ENCODE measurements at places on chromosomes 6 and 20. TPM values are rescaled to one million over a fixed set of nuclear protein-coding genes. Genes with fewer than 3 reads are reported as not detected.
A peak's percentile ranks its signal among the peaks of the same experiment; 100 is the strongest.

DNA sequence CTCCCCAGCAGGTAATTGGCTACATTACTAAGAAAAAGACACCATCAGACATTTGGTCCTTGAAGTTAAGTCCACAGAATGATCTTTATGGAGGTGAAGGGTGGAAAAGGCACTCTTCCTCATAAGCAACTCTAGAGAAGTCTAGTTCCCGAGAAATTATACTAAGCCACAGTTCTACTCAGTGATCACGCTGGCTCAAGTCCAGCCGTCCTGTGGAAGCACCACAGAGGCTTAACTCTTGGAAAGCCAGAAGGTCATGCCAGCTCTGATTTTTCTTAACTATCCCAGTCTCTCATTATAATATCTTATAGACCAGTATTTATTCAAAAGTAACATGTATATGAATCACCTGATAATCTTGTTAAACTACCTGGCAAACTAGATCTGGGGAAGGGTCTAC, 258.5 kb downstream of the EYA4 start:
- no peaks in the 10 kb centered on the region for H3K4me1 ChIP-seq
- H3K4me3 ChIP-seq: no peak overlapping the region
- DNase-seq: no peak
- H3K27me3 ChIP-seq: no peaks in the 10 kb centered on the region
- H3K36me3 ChIP-seq: no peaks in the 10 kb centered on the region

Gene CLVS2
- total RNA-seq: not detected

GRCh38 chr6:3442431-3443220, 14.2 kb downstream of the SLC22A23 start:
- H3K27ac ChIP-seq: no peak overlapping the region
- no peak for DNase-seq
- H3K4me1 ChIP-seq: peaks cover 82% of the 10 kb centered on the region
- no peak overlapping the region for H3K4me3 ChIP-seq
- no peaks in the 10 kb centered on the region for H3K27me3 ChIP-seq
- H3K36me3 ChIP-seq: peaks cover 35% of the 10 kb centered on the region

DNA sequence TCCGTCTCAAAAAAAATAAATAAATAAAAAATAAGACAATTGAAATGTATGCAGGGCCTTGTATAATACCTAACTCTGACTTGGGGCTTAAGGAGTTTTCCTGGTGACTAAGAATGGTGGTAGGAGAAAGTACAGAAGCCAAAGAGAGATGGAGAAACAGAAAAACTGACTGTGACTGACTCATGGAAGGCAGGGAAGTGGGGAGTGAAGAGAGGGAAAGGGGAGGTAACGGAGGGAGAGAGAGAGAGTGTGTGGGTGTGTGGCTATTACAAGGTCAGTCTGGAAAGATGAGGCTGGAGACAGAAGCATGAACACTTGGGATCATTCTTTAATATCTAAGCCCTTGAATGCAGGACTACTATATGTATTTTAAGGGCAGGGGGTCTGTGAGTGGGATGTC, 38.5 kb downstream of the SNRNP48 start:
- H3K4me3 ChIP-seq: no peak overlapping the region
- no peaks in the 10 kb centered on the region for H3K36me3 ChIP-seq
- no peak for DNase-seq
- H3K4me1 ChIP-seq: no peaks in the 10 kb centered on the region
- no peak overlapping the region for H3K27ac ChIP-seq
- H3K27me3 ChIP-seq: no peaks in the 10 kb centered on the region

Gene KCNG1
- not detected for total RNA-seq

Gene HLA-DPA1
- total RNA-seq: not detected

GRCh38 chr20:45611054-45611453, 18.5 kb upstream of the WFDC10A start:
- no peaks in the 10 kb centered on the region for H3K4me1 ChIP-seq
- H3K27ac ChIP-seq: no peak overlapping the region
- H3K27me3 ChIP-seq: no peaks in the 10 kb centered on the region
- no peaks in the 10 kb centered on the region for H3K36me3 ChIP-seq

DNA sequence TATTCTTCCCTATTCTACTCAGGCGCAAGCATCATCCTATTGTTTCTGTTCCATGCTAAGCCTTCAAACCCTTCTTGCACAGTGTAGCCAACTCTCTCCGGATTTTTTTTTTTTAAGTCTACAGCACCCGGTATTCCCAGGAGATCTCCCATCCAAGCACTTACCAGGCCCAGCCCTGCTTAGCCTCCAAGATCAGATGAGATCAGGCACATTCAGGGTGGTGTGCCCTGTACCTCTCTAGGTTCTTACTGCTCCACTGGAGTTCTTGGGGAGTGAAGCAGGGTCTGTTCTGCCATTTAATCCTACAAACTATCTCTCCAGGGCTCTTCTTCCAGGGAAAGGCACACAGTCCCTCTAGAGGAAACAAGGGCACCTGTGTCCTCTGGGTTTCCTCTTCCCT, 14.9 kb upstream of the NUP153 start:
- no peak overlapping the region for H3K27ac ChIP-seq
- no peaks in the 10 kb centered on the region for H3K27me3 ChIP-seq
- DNase-seq: no peak

DNA sequence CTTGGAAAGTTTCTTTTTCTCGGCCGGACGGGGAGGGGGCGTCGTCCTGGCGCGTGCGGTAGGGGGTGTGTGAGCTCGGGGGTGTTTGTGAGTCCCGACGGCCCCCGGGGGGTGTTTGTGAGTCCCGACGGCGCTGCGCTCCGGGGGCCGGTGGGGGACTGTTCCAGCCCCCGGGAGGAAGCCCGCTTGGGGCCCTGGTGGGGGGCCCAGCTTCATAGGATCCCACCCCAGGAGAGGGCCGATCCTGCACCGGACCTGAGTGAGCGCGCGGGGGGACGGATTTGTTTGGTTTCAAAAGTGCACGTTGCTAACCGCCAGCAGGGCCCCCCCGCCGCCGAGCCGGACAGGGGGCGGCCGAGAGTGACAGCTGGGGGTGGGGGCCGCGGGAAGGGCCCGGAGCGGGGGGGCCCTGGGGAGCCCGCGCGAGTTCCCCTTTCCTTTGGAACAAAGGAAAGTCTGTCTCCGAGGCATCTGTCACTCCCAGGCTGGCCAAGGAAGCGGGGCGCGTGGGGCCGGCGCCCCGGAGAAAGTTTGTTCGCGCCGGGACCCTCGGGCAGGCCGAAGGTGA, 485 bp downstream of the TGIF2 start:
- peaks cover 6% of the 10 kb centered on the region for H3K36me3 ChIP-seq
- no peaks in the 10 kb centered on the region for H3K27me3 ChIP-seq
- H3K4me1 ChIP-seq: peaks cover 45% of the 10 kb centered on the region

DNA sequence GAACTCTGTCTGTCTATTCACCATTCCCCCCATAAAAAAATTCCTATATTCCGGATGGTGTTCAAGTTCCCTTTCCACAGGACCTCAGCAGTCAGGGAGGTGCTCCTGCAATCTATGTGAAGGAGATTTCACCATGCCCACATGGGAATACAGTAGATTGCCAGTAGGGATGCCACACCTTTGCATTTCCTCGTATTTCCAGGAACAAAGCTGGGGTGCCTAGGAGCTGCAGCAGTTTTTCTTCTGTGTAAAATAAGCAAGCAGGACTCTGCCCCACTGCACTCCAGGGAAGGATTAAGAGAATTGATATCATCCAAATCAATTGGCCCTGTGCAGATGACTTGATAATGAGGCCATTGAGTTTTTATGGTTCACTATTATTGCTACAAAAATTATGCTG, 7.4 kb upstream of the KIF16B start:
- H3K36me3 ChIP-seq: no peaks in the 10 kb centered on the region
- no peak overlapping the region for H3K4me3 ChIP-seq
- H3K27me3 ChIP-seq: no peaks in the 10 kb centered on the region
- no peak for DNase-seq
- peaks cover 16% of the 10 kb centered on the region for H3K4me1 ChIP-seq

GRCh38 chr6:37432916-37433656, at the start of gene CMTR1:
Gene CMTR1 (plus strand): TSS chr6:37433221. CDS start chr6:37435630, 2,409 bp downstream.
- peaks cover 22% of the 10 kb centered on the region for H3K36me3 ChIP-seq
- H3K4me3 ChIP-seq: peak within 1 kb of the TSS; percentile 90
- H3K27ac ChIP-seq: peak within 1 kb of the TSS; percentile 67
- no peaks in the 10 kb centered on the region for H3K27me3 ChIP-seq

DNA sequence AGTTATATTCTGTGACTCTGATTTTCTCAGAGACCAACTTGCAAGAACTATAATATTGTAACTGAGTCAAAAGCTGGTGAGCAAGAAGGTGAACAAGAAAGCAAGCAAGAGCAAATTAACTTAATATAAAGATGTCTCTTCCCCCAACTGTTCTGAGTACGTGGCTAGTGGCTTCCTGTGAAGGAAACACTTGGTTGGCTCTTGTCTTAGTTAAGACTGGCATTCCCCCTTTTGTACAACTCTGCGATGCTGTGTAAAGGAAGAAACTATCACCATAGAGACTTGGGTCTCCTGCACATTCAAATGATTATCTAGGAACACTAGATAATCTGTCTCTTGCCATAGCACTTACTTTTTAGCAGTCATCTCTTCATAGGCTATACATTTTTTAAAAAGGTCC, 47.3 kb upstream of the TNFAIP3 start:
- H3K27ac ChIP-seq: no peak overlapping the region
- no peak for DNase-seq
- no peak overlapping the region for H3K4me3 ChIP-seq
- H3K27me3 ChIP-seq: no peaks in the 10 kb centered on the region
- no peaks in the 10 kb centered on the region for H3K36me3 ChIP-seq

- peak overlapping the region; percentile 92 for H3K4me3 ChIP-seq
- H3K27me3 ChIP-seq: peaks cover 3% of the 10 kb centered on the region
- peaks cover 44% of the 10 kb centered on the region for H3K4me1 ChIP-seq
- H3K36me3 ChIP-seq: no peaks in the 10 kb centered on the region
- DNase-seq: peak; percentile 79
Measured at GRCh38 chr20:34824452-34824805, 1.0 kb downstream of the NCOA6 start.

- peaks cover 5% of the 10 kb centered on the region for H3K36me3 ChIP-seq
- no peaks in the 10 kb centered on the region for H3K4me1 ChIP-seq
- DNase-seq: no peak
- H3K27me3 ChIP-seq: no peaks in the 10 kb centered on the region
- H3K4me3 ChIP-seq: no peak overlapping the region
- H3K27ac ChIP-seq: no peak overlapping the region
Measured at GRCh38 chr6:56593801-56594318, 48.8 kb downstream of the DST start.

GRCh38 chr6:21604081-21604480, 10.5 kb downstream of the SOX4 start:
- no peak overlapping the region for H3K4me3 ChIP-seq
- H3K4me1 ChIP-seq: peaks cover 11% of the 10 kb centered on the region
- H3K27ac ChIP-seq: no peak overlapping the region
- no peaks in the 10 kb centered on the region for H3K36me3 ChIP-seq
- no peak for DNase-seq
- H3K27me3 ChIP-seq: no peaks in the 10 kb centered on the region

Gene CLPSL2
- total RNA-seq: not detected

DNA sequence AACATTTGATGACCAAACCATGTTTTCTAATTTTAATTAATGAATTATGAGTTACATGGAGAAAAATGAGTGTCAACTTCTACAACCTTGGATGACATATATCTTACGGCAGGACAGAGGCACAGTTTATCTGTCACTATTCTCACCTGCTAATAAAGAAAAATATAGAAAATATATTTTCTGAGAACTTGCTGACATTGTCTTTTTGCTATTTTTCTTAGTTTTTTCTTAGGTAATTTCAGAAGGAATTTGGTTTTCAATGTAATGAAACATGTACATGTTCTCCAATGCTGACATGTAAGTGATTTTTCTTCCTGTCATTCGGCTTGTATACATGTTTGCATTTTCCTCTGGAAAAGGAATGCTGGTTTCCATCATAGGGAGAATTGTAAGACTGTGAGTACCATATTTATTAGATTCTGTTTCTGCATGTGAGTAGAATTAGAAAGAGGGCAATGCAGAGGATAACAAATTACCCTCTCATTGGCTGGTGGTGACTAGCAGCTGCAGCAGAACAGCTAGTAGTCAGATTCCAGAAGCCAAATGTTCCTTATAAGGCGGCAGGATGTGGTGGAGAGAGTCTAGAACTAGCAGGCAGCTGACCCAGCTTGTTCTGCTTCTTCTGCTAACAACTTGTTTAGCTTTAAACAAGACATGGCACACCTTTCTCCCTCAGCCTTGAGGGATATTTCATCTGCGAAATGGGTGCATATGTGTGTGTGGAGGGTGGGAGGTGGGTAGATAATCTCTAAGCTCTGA, 132.8 kb upstream of the SPACA1 start:
- no peaks in the 10 kb centered on the region for H3K36me3 ChIP-seq
- no peak overlapping the region for H3K4me3 ChIP-seq
- H3K4me1 ChIP-seq: no peaks in the 10 kb centered on the region
- no peaks in the 10 kb centered on the region for H3K27me3 ChIP-seq
- H3K27ac ChIP-seq: no peak overlapping the region

Gene ELOVL4
- not detected for total RNA-seq

Gene AVP
- total RNA-seq: not detected

Gene MTHFD1L
- 51.1 TPM for total RNA-seq

Gene OPRL1
- total RNA-seq: 0.27 TPM

Gene ECT2L
- not detected for total RNA-seq

Gene GSTA3
- total RNA-seq: not detected

DNA sequence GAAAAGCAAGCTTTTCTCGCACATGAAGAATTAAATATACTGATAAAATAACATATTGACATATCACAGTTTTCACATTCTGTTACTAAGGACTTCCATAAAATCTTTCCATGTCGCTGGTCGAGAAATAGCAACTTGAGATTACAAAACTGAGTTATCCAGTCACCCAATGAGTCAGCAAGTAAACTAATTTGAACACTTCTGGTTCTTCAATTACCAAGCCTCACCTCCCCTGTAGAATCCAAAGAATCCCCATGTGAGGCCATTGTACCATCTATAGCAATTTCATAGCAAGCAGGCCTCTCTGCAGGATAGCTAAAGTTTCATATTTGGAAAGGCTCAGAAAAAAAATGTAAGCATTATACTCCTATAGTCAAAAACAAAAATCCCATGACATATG, 87.3 kb downstream of the PKHD1 start:
- no peaks in the 10 kb centered on the region for H3K36me3 ChIP-seq
- DNase-seq: no peak
- H3K4me1 ChIP-seq: no peaks in the 10 kb centered on the region
- no peaks in the 10 kb centered on the region for H3K27me3 ChIP-seq

GRCh38 chr6:144365271-144365670, 80.1 kb downstream of the UTRN start:
- H3K27me3 ChIP-seq: no peaks in the 10 kb centered on the region
- H3K27ac ChIP-seq: no peak overlapping the region
- DNase-seq: no peak
- peaks cover 6% of the 10 kb centered on the region for H3K36me3 ChIP-seq
